Activated naive CD8-positive, alpha-beta T cell treated with anti-CD3 and anti-CD28 coated beads, Interleukin-2, amount 50 U/mL, for 16 hours (primary cell): ENCODE measurements at places on chromosomes 4 and X.

- DNase-seq, result no peak
Observed at GRCh38 chrX:9320940-9321339, 143.9 kb upstream of the TBL1X start.

DNA sequence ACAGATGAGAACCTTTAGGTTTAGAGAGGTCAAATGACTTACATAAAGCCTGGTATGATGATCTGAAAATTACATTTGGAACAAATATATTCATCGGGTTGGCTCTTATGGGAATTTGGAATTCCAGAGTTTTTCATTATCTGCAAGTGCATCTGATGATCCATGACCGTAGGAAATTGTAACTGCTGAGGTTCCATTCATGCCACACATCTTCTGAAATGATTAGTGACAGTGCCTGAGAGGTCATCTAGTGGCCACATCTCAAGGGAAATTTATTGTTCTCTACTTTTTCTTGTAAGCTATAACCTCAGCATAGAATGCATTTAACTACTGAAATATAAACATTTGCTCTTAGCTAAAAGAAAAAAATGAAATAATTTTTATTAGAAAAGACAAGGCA is 105.8 kb upstream of the NWD2 start:
- no peak for DNase-seq

DNA sequence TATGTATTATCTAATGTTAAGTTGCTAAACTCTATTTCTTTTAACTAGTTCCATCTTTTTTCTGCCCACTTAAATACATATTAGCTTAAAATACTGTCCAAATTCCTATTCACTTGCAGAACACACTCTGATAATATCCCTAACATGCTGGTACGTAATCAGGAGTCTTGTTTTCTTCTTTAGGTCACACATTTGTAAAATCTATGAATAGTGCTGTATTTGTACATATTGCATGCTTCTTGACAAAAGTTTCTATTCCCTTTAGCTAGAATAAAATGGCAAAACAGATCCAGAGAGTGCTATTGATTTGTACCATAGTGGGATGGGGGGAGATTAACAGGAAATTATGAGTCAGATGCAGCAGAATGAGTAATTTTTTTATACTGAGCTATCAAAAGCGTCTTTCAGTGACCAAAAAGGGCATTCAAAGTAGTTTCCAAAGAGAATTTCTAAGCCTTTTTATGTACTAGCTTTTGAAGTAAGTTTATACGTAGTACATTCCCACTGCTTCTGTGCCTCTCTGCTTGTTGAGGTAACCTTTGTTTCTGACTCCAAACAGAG is 126.5 kb downstream of the PTPN13 start:
- DNase-seq, result no peak

DNA sequence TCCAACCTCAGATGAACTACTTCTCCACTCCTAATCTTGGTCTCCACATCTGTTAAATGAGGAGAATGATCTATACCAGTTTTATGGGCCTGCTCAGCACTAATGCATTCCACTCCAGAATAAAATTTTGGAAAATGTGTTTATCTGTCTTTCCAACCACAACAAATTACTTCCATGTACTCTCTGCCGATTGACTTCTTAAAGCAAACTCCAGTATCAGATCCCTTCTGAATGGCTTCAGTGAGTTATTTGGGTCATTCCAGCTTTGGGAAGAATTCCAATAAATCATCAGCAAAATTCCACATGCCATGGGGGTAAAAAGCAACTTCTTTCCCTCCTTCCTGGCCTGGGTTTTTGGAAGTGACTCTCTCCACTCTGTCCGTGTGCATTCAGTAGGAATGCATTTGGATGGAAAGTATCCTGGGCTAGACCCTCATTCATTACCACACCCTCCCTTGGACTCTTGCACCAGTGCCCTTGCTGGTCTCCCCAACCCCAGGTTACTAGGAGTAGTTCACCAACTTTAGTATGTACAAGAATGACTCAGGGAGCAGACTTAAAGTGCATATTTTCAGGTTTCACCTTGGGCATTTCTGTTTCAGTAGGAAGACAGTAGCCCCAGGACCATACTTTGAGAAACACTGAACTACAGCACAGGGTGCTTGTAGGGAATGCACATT is 15.4 kb upstream of the ADH6 start:
- DNase-seq, result no peak

- no peak for DNase-seq
Observed at GRCh38 chrX:68345025-68345424, 88.3 kb downstream of the OPHN1 start.
